ENCODE measurements at places on chromosomes 4 and X.

DNA sequence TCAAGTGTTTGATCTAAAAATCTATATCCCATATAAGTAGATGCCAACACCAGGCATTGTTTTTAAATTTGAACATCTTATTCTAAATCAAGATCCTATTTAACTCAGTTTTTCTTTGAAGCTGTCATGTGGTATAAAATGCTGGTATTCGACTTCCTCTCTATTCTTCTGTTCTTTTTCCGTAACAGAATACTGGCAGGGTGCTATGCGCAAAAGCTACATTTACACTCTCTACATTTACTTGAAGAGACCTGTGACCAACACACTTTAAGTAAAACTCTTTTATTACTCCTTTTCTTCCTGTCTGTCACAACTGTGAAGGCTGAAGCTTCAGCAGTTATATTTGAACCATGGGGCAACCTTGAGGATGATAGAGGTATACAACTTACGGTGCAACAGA is 612.8 kb downstream of the C4orf33 start:
- no peak for DNase-seq

- DNase-seq = no peak
These were observed 29.9 kb upstream of the TTC29 start for GRCh38 chr4:146975527-146975926.

DNA sequence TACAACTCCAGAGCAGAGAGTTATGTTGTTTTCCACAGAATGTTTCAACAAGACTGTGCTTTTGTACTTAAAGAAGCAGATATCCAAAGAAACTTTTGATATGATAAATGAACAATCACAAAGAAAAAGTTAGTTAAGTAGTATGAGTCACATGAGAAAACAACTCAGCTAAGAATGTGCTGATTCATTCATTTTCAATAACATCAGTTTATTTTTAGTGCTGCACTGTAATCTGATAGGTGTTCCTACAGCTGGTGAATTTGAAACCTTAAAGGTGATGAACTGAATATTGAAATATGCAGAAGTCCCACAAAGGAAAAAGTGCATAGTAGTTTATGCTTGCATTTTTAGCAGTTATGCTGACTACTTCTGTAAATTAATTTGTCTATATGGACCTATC is 180.3 kb upstream of the TENM3 start:
- DNase-seq = peak; percentile 11

GRCh38 chrX:14039344-14039743 is 9.7 kb upstream of the GEMIN8 start:
- peak; percentile 62 for DNase-seq

DNA sequence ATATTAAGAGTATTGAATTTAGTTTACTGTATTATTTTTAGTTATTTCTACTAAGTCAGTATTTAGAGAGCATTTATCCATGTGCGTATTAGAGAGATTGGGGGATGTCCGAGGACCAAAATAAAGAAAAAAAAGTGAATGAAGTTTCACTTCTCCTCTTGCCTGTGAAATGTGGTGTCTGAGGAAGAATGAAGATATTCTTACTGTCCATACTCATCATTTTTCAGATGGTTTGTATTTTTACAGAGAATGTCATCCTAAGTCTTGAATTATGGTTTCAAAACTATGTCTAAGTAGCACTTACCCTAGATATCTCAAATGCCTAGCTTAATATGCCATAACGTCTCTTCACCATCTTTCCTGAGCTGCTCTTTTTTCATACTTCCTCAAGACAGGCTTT is 854.3 kb downstream of the C4orf33 start:
- DNase-seq = no peak

DNA sequence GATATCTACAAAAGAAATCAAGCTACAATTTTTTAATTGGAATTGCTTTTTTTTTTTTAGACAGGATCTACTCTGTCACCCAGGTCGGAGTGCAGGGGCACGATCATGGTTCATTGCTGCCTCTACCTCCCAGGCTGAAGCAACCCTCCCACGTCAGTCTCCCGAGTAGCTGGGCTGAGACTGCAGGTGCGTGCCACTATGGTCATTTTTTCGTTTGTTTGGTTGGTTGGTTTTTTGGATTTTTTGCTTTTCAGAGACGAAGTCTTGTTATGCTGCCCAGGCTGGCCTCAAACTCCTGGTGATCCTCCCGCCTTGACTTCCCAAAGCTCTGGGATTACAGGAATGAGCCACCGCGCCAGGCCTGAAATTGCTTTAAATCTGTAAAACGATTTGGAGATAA is 15.6 kb downstream of the RGN start:
- DNase-seq = no peak

GRCh38 chr4:150310159-150310895 is 232.1 kb downstream of the DCLK2 start:
- DNase-seq = no peak

GRCh38 chrX:145826466-145826865 is 8.8 kb downstream of the SLITRK2 start:
- DNase-seq = no peak

GRCh38 chrX:117335209-117335608 is 781.4 kb downstream of the KLHL13 start:
- peak; percentile 10 for DNase-seq

- no peak for DNase-seq
These were observed 163.3 kb upstream of the USP38 start for GRCh38 chr4:143021384-143021783.

DNA sequence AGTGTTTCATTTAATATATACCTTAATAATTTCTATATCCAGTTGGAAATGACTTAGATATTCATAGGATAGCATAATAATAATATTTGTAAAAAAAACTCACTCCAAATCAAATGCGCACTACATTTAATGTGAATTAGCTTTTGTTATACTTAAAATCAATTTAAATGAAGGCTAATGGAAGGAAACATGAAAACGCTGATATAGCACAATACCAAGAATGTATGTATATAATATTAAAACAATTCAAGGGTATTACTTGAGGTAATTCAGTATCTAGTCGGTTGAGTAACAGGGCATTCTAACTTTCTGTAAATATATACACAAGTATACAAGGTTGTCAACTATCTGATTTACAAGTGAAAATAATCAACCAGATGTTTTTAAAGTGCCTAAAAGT is 307.1 kb upstream of the TEX13C start:
- no peak for DNase-seq

DNA sequence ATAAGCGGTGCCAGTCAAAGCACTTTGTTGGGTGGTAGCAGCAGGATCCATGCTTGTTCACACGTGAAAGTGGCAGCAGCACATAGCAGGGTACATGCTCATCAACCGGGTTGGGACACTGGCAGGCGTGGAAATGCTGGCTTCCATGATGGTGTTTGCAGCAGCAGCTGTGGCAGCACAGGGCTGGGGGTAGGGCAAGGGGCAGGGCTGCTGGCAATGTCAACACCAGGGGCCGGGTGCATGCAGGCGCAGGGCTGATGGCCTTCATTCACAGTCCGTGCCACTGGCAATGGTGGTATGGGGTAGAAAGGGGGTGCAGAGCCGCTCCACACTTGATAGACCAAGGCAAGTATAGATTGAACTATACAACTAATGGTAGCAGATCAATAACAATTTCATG is 374.7 kb upstream of the FAM241A start:
- DNase-seq = no peak

DNA sequence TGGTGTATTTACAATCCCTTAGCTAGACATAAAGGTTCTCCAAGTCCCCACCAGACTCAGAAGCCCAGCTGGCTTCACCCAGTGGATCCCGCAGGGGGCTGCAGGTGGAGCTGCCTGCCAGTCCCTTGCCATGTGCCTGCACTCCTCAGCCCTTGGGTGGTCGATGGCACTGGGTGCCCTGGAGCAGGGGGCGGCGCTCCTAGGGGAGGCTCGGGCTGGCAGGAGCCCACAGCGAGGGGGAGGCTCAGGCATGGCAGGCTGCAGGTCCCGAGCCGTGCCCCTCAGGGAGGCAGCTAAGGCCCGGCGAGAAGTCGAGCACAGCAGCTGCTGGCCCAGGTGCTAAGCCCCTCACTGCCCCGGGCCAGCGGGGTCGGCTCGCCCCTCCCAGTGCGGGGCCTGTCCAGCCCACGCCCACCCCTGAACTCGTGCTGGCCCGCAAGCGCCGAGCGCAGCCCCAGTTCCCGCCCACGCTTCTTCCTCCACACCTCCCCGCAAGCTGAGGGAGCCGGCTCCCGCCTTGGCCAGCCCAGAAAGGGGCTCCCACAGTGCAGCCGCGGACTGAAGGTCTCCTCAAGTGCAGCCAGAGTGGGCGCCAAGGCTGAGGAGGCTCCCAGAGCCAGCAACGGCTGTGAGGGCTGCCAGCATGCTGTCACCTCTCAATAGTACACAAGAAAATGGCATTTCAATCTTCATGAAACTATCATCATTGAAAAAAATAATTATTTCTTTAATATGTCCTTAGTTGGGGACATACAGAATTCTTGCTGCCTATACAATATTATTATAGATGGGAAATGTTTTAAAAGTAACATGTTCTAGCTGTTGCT is 189.1 kb downstream of the SLC7A11 start:
- DNase-seq = no peak

- no peak for DNase-seq
These were observed 343.5 kb downstream of the IDS start for GRCh38 chrX:149161435-149162088.

Data from hepatocyte (in vitro differentiated cells).